ENCODE measurements at places on chromosomes 3 and 15.

- DNase-seq: no peak
Measured at GRCh38 chr3:9260305-9260704, 10.9 kb upstream of the SRGAP3 start.

- no peak for DNase-seq
Measured at GRCh38 chr3:15708882-15709677, 88.7 kb downstream of the ANKRD28 start.

DNA sequence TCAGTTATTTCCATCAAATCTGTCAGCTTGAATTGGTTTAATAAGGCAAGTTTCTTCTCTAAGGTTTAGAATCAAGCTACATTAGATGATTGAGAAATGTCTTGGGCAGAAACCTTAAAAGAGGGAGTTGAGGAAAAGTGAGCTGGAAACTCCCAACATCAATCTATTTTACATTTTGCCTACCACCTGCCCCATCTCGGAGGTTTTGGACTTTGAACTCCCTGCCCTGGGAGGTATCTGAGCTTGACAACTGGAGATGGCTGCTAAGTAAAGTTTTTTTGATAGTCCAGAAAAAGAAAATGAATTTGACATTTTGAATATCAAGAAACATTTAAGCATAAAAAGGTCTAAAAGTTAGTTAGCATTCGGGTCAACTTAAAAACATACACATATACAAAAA is 234.2 kb downstream of the NFKBIZ start:
- no peak for DNase-seq

- DNase-seq: no peak
Measured at GRCh38 chr3:3683261-3683660, 116.0 kb upstream of the LRRN1 start.

DNA sequence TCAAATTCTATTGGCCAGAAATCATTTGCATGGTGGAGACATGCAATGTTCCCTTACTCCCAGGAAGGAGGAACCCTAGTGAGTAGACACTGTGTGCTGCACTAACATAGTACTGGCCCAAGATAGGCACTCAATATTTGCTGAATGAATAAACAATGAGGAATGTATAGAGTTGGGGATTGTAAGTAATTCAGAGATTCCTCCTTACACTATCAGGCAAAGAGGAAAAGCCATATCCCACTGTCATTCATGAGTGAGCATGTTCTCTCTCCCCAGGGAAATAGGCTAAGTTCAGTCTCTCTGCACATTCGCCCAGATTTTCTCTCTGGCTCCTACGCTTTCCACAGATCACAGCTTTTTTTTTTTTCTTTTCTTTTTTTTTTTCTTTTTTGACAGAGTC is 154.9 kb upstream of the WNT5A start:
- DNase-seq: no peak

DNA sequence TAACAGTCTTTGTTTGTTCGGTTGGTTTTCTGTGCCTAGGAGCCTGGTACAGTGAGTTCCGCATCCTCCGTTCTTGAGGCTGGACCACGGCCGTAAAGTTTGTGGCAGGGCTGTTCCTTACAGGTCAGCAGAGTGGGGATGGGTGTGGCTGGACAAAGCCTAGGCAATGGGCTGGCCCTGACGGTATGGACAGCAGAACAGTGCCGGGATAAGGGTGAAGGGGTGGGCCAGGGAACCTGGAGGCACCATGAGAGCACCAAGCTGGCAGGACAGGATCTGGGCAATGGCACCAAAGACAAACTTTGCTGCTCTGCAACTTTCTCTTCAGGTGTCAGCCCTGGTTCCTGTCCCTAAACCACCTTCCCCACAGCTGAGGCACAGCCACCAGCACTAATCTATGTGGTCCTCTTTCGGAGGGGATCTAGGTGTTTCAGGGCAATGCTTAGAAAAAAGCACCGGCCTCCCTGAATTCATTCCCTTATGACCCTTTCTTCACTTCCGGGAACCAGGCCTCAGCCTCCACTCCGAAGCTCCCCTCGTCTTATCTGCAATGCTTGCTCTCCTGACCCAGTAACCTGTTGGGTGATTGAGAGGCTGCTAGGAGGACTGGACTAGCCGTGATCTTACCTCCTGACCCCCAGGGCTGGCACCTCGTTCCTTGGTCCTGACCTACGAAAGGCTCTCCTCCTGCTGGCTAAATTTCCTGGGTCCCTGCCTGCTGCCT is 54.4 kb downstream of the KLHL6 start:
- DNase-seq: no peak

DNA sequence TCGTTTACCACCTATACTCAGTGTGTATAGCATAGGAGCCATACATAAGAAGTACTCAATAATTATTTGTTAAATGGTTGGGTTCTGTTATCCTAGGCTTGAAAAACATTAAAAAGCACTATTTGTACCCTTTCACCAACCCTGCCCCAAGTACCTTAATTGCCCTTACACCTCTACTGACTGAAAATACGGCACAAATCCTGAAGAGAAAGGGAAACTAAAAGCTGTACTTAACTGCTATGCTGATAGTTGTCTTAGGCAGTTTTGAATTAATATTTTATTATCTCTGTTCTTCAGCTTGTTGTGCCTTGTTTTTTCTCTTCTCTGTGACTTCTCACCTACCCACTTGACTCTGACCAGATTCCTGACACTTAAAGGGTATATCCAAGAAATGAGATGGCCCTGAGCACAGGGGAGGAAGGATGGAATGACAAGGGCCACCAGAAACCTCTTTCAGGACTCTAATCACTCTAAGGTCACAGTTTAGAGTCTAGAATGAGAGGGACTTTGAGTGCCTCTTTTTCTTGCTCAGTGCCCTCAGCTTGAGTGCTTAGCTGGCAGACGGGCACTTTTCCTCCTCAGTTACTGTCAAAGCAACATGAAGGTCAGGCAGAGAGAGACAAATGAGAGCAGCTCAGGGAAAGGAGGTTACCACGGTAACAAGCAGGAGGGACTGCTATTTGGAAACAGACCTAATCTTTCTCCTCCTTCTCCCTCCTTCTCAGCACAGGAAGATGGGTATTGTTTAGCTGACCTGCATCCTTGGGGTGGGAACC is 136.5 kb downstream of the ZNF609 start:
- peak; percentile 91 for DNase-seq

GRCh38 chr3:73624821-73625665 is at the start of gene PDZRN3:
Gene PDZRN3, minus strand, starts transcription at chr3:73624941.
- peak; percentile 33 for DNase-seq

DNA sequence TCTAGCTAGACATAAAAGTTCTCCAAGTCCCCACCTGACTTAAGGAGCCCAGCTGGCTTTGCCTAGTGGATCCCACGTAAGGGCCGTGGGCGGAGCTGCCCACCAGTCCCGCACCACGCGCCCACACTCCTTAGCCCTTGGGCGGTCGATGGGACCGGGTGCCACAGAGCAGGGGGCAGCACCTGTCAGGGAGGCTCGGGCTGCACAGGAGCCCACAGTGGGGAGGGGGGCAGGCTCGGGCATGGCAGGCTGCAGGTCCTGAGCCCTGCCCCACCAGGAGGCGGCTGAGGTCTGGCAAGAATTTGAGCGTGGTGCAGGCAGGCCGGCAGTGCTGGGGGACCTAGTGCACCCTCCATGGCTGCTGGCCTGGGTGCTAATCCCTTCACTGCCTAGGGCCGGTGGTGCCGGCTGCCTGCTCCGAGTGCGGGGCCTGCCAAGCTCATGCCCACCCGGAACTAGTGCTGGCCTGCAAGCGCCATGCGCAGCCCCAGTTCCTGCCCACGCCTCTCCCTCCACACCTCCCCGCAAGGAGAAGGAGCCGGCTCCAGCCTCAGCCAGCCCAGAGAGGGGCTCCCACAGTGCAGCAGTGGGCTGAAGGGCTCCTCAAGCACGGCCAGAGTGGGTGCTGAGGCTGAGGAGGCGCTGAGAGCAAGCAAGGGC is 78.7 kb downstream of the SLC6A1 start:
- no peak for DNase-seq

DNA sequence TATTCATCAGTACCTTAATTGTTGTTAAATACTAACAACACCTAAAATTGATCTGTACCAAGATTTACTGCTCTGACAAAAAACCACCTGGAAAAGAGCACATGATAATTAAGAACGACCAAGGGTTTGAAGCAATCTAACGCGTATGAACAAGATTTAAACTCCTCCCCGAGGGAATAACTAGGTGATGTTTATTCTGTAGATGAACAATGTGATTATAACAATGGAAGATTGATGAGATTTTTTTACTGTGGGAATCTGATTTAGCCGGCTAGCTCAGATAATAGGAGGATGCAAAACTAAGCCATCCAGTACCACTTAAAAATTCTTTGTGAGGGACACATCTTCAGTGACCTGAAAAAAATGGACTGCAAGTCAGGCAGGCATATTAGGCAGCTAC is 222.1 kb downstream of the FHIT start:
- no peak for DNase-seq

GRCh38 chr3:116260491-116260890 is 184.8 kb downstream of the LSAMP start:
- no peak for DNase-seq

DNA sequence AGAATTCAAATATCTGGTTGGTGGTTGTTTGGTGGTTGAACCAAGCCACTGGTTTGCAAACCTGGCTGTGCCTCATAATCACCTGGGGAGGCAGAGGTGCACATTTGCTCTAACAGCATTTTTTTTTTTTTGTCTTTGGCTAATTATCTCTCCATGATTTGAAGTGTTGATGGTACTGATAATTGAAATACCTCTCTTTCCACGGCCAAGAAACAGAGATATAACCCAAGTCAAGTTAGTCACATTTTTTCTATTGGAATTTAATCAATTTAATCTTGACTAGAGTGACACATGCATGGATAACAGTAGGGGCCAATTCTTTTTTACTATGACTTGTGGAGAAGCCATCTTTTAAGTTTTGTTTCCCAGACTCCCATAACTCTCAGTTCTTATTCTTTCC is 37.5 kb upstream of the SUCLG2 start:
- DNase-seq: no peak

DNA sequence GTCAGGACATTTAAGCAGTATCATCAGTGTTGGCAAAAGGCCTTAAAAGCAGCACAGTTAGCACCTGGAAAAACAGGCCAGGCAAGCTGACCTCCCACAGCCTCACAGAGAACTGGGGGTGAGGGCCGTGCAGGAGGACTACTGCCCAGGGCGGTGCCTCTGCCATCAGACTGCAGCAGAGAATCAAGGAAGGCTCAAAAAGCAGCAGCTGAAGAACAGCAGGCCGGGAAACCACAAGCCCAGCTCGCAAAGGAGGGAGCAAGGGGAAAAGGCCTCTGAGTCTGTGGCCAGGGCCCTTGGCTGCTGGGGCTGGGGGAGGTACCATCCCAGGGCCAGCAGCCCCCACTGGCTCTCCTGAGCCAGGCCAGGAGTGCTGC is 84.2 kb downstream of the SEC22A start:
- DNase-seq: no peak

GRCh38 chr3:94106268-94106667 is 43.4 kb downstream of the NSUN3 start:
- no peak for DNase-seq

DNA sequence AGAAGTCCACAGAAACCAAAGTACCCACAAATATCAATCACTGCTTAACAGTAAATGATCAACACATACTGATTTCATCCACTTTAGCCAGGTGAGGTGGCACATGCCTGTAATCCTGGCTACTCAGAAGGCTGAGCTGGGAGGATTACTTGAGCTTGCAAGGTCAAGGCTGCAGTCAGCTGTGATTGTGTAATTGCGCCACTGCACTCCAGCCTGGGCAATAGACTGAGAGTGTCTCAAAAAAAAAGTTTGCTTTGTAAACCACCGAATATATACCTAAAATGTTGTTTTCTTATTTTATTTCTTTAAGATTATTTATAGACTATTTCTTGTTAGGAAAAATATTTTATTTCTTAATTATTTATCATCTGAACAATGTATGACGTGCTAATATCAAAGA is 8.7 kb upstream of the ATP13A4 start:
- DNase-seq: no peak

DNA sequence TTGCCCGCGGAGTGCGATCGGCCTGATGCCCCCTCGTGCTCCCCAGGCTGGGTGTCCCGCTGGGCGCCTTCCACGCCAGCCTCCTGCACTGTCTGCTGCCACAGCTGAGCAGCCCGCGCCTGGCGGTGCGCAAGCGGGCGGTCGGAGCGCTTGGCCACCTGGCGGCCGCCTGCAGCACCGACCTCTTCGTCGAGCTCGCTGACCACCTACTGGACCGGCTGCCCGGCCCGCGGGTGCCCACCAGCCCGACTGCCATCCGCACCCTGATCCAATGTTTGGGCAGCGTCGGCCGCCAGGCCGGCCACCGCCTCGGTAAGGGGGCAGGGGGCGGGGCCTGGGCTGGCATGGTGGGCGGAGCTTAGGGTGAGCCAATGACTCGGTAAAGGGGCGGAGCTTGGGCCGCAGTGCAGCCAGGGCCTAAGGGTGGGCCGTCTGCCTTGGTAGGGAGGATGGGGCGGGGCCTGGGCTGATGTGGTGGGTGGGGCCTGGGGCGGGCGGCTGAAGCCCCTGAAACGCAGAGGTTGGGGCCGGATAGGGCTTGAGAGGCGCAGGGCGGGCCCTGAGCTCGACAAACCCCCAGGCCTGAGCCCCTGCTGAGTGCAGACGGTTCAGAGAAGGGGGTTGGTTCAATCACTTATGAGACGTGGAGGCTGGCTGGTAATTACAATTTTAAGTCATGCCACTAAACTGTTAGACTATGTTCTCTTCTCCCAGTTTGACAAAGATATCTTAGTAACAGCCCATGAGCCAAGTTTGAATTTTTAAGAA is 13.7 kb downstream of the CAND2 start:
- peak; percentile 83 for DNase-seq

- DNase-seq: no peak
Measured at GRCh38 chr3:129045675-129046036, 14.9 kb upstream of the GP9 start.

- no peak for DNase-seq
Measured at GRCh38 chr15:31309893-31310606, 16.6 kb upstream of the KLF13 start.

DNA sequence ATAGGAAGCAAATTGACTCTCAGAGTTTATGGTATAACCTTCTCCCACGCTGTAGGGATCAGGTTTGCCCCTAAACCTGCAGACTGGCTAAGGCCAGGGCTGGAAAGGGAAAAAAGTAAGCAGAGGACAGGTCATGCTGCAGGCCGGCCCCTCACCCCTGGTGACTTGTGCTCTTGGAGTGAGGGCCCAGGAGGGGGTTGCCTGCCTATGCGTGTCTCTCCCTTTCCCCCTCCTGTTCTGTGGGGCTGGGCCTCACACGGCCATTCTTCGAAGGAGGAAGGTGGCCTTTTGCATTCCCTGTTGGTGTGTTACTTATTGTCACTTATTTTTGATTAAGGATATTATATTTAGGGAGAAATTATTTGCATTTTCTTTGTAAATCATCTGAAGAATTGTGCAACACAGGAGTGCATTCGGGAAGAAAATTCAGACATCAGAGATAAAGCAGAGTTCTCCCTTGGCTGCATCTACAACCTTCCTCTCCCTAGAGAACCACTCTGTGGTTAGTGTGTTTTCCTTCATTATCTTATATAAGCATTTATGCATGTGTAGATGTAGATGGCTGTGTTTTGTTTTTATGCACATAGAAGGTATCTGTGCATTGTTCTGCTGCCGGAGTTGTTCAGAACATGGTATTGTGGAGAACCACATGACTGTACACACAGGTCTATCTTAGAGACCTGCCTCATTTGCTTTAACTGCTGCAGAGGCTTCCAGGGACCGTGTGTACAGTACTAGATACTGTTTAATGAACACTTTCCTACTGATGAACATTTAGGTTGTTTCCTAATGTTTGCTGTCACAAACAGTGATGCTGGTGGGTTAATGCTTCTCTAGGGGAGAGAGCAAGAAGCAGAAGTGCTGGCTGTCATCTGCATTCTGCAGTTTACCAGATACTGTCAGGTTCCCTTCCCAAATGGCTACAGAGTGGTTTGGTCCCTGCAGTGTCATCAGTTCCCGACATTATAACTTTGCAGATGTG is 133.5 kb downstream of the APBA2 start:
- DNase-seq: no peak
